ENCODE measurements at places on chromosomes 7 and 10. TPM values are rescaled to one million over a fixed set of nuclear protein-coding genes. Genes with fewer than 3 reads are reported as not detected.

- no peak for DNase-seq
Measured at GRCh38 chr7:157630301-157630853, 293.6 kb downstream of the DNAJB6 start.

GRCh38 chr10:133161486-133162109 lies 1.6 kb downstream of the KNDC1 start:
- DNase-seq: no peak

ZP3 gene
- polyA plus RNA-seq: 2.2 TPM

SAMD9L gene
- 17.5 TPM for polyA plus RNA-seq

DNA sequence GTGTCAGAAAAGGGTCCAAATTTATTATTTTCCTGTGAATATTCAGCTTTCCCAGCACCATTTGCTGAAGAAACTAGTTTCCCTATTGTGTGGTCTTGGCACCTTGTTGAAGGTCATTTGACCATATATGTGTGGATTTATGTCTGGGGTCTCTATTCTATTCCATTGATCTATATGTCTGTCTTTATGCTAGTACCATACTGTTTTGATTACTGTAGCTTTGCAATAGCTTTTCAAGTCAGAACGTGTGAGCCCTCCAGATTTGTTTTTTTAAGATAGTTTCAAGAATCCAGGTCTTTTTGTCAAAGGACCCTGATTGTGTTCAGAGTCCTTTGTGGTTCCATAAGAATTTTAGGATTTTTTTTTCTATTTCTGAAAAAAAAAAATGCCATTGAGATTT lies 79.0 kb upstream of the WAC start:
- no peak for DNase-seq

DNA sequence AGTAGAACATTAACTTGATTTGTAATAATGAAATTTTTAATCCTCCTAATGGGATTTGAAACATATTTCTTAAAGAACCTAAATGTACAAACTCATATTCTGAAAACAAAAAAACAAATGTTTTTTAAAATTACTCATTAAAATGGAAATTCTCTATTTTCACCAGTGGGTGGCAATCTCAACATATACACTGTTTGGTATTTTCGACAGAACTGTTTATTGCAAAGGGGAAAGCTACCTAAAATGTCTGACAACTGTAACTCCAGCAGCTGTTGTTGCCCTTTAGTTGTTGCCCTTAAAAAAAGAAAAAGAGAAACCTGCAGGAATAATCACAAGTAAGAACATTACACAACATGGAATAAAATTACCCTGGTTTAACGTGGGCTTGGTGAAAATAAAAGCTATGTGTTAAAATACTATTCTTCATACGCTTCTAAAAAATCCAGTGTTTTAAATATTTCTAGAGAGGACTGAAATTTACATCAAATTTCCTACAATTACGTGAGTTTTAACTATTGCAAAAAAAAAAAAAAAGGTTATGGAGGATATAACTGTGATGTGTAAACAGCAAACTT lies 54.5 kb downstream of the COL1A2 start:
- no peak for DNase-seq

DNA sequence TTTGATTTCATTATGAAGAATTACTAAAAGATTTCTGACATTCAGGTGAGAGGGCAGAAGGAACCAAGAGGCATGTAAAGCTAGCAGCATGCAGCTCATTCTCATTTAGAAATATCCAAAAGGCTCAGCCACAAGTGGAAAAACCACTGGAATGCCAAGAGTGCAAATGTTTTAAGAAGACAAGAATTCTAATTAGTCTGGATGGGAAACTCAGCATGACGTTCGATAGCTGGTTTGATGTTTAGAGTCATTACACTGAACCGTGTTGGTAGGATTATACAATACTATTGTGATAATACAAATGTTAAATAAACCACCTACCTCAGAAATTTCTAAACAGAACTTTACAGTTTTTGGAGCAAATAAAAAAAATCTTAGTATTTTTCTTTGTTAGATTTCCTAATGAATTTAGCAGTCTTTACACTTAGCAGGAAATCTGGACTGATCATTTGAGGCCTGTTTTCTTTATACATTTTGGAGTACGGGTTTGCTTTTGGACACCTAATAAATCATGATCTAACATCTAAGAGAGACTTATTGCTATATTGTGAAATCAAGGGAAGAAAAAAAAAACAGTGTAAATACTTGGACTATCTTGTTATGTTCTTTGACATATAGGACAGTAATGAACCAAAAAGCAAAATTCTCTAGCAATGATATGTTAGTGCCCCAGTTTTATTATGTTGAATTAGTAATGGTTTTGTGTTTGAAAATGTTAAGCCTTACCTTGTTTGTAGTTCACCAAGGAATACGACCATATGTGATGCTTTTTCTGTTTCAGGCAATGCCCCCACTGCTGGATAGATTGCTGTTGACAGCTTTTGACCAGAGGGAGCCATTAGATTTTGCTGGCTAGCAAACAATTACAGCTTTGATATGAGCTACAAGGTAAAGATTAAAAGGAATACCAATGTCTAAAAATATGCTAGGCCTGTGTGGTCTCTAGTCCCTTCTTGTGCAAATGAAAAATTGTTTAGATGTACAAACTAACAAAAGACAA lies 354.1 kb upstream of the SEMA3A start:
- DNase-seq: peak; percentile 17

- DNase-seq: no peak
Measured at GRCh38 chr10:72242675-72243074, 26.6 kb upstream of the ASCC1 start.

DNA sequence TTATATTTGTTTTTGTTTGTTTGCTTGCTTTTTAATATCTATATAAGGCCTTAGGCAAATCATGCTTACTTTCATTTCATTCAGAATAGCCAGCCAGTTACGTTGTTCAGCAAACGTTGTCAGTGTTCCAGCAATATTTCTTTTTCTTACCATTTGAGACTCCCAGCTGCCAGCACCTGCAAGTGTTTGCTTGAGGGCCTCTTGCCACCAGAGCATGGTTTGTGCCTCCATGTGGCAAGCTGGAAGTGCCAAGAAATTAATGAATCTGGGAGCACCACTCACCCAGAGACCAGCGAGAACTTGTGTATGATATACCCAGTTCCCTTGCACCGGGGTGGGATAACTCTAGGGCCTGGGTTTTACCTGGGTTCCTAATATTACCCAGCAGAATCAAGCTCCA lies 177.1 kb upstream of the CSTF2T start:
- DNase-seq: no peak

CYP26C1 gene
- polyA plus RNA-seq: 0.04 TPM

- no peak for DNase-seq
Measured at GRCh38 chr7:112120696-112121217, 85.4 kb downstream of the DOCK4 start.

WASL gene
- 42.0 TPM for polyA plus RNA-seq

- no peak for DNase-seq
Measured at GRCh38 chr7:82105463-82105862, 335.6 kb upstream of the HGF start.

GRCh38 chr10:86295791-86296190 lies 70.8 kb downstream of the GRID1 start:
- DNase-seq: no peak

DNA sequence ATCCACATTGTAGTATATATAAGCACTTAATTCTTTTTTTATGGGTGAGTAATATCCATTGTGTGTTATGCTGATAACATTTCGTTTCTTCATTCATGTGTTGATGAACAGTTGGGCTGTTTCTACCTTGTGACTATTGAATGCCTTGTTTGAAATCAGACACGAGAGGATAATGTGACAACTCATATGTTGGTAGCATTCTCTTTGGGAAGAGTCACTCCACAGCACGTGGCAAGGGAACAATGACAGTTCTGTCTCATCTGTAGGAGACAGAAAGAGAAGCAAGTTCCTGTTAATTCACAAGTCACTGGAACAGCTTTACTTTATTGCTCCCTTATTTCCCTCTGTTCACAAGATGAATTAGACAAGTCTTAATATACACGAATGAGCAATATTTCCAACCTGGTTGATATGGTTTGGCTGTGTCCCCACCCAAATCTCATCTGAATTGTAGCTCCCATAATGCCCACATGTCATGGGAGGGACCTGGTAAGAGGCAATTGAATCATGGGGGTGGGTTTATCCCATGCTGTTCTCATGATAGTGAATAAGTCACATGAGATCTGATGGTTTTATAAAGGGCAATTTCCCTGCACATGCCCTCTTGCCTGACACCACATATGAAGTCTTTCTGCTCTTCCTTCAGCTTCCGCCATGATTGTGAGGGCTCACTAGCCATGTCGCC lies 125.3 kb downstream of the SEC23IP start:
- DNase-seq: no peak

DNA sequence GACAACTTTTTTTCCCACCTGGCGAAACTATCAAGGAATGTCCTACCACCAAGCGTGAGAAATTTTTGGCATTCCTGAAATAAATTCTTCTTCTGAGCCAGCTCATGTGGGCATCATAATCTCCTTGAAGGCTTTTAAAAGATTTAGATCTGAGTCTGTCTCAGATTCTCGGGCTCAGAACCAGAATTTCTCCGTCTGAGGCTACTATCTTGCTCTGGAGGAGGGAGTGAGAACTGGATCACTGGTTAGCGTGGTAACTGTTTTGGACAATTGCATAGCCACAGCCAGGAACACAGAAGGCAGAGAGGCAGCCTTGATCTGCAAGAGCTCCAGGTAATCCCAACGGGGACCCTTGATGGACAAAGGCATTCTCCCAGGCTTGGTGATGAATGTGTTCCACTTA lies 1.0 kb upstream of the PLAC9 start:
- no peak for DNase-seq

DNA sequence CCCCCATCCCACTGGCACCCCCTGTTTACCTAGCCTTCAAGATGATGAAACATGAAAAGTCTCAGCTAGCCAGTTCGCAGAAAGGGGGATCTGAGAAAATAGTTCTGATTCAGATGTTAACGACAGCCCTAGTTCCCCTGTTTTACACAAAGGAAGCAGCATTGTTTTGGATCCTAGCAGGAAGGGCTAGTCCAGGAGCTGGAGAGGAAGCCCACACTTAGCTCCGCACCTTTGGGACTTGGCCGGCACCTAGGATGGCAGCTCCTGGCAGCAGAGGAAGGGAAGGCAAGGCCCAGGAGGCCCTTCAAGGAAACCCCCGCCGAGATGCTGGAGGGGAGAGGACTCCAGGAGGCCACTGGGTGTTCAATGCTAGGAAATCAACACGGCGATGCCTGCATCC lies 29.0 kb upstream of the MGMT start:
- no peak for DNase-seq

DNA sequence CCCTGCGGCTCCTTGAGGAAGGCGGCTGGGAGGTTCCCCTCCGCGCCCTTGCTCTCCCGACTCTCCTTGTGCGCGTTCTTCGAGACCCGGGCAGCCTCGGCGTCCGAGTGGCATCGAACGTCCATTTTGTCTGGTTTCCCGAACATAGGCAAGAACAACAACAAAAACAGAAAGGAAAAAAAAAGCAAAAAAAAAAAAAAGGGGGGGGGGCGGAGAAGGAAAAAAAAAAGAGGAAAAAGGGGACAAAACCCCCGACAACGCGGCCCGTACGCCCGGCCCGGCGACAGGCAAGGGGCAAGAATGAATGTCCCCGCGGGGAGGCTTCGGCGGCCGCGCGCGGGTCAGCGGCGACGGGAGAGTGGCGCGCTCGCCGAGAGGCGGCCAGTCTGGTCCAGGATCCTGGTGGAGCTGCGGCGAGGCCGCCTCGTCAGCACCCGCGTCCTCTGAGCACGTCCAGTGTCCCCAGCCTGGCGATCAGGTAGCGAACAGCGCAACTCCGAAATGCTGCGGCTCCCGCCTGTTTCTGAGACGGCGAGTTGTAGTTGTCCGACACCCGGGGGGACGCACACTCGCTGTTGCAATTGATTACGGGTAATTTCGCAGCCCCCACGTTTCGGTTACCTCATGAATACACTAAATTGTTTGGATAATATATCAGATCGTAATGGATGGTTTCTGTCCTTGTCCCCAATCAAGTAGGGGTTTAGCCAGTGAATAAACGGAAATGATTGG lies at the start of gene VAX1:
TSS of gene VAX1 (minus strand) at position 360 of the 732 bp plus-strand sequence. CDS start at position 146, 214 bp downstream.
- DNase-seq: no peak

- no peak for DNase-seq
Measured at GRCh38 chr10:12097791-12098190, 29.0 kb downstream of the DHTKD1 start.

- peak; percentile 59 for DNase-seq
Measured at GRCh38 chr7:23277359-23277989, 21.7 kb upstream of the MALSU1 start.

- no peak for DNase-seq
Measured at GRCh38 chr10:116408719-116409118, 18.9 kb upstream of the PNLIPRP3 start.

TLX1 gene
- not detected for polyA plus RNA-seq

EPHA1 gene
- 13.2 TPM for polyA plus RNA-seq

GJC3 gene
- polyA plus RNA-seq: 0.93 TPM

GRCh38 chr10:22310928-22311327 lies 5.3 kb upstream of the COMMD3 start:
- DNase-seq: no peak

DNA sequence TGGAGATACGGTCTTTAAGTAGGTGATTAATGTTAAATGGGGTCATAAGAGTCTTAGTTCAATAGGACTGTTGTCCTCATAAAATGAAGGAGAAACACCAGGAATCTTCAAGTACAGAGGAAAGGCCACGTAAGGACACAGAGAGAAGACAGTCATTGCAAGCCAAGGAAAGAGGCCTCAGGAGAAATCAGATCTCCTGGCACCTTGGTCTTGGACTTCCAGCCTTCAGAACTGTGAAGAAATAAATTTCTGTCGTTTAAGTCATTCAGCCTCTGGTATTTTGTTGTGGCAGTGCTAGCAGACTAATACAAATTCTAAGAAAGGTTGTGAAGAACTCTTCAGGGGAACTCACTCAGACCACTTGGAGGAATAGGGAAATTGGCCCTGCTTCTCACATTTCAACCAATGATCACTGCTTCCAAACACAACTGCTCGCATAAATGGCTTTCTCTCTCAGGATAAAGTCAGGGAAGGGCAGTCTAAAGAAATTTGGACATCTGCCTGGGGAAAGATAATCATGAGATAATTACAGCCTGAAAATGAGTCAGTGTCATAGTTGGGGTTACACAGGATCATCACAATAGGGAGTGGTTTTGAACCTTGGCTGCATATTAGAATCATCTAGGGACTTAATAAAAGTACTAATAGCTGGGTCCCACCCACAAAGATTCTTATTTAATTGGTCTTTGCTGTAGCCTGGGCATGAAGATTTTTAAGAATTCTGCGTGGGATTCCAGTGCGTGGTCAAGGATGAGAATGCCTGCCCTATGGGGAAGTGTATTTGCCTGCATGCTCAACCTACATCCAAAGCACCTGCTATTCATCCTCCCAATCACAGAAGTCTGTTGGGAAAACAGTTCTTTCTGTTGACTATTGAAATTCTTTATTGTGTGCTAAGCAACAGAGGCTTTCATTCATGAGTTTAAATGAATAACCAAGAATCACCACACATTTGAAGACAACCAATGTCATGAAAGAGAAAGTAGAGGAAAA lies 310.6 kb upstream of the PLXDC2 start:
- no peak for DNase-seq

All from right lung (tissue), 10 donors.